ENCODE measurements at places on chromosomes 16 and 17.

GRCh38 chr17:76014100-76014924 lies 12.8 kb downstream of the EVPL start:
- DNase-seq = no peak

DNA sequence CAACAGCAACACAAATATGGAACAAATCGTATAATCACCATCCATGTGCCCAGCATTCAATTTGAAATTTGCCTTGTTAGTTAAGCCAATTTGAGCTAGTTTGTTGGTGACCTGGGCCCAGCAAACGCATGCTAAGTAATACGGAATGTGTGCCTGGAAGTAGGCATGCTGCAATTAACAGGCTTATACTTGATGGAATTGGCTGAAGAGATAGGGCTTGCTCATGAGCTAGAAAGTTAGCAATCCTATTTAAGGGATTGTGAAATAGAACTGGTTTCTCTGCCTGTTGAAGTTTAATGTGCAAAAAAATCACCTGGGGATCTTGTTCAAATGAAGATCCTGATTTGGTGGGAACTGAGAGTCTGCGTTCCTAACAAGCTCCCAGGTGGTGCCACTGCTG lies 8.5 kb upstream of the LPO start:
- DNase-seq = no peak

DNA sequence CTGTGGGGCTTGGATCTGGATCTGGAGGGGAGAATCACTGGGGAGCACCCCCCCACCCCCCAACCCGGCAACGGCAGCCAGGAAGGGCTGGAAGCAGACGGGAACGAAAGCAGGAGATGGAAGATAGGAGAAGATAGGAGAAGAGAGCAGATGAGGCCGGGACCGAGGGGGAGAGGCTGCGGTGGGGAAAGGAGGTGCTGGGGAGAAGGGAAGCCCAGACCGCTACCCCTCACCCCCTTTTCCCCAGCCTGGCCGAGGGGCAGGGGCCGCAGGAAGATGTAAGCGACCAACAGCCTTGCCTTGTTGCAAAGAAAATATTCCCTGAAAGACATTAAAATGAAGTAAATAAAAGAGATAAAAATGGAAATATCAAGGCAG lies 26.8 kb upstream of the CBFA2T3 start:
- DNase-seq = no peak

DNA sequence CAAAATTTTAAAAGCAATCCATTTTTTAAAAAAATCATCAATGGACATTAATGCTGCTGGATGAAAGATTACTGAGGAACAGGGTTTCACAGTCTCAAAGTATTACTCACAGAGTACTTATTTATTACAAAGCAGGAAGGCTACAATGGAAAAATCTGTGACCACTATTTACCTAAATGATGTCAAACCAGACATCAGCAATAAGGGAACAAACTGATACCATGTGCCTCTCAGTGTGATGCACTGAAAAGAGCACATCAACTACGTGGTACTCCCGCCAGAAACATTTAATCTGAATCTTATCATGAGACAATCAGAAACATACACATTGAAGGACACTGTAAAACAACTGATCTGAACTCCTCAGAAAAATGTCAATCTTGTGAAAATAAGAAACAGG lies 124.2 kb downstream of the PARN start:
- DNase-seq = no peak

GRCh38 chr17:15456972-15457722 lies 10.3 kb downstream of the CDRT4 start:
- DNase-seq = peak; percentile 89

- DNase-seq = no peak
Observed at GRCh38 chr16:73504591-73505575, 457.0 kb upstream of the ZFHX3 start.

GRCh38 chr17:44197980-44198720 lies 1.5 kb downstream of the ATXN7L3 start:
- DNase-seq = peak; percentile 53

GRCh38 chr16:54290833-54291655 lies 4.5 kb upstream of the IRX3 start:
- no peak for DNase-seq

Data from stromal cell of bone marrow (primary cell).